Glutamatergic neuron (in vitro differentiated cells): ENCODE measurements at places on chromosomes 6 and 20. TPM values are rescaled to one million over a fixed set of nuclear protein-coding genes. Genes with fewer than 3 reads are reported as not detected.

DUSP15 gene
- total RNA-seq = 19.3 TPM

CPNE5 gene
- 2.9 TPM for total RNA-seq

TMEM151B gene
- total RNA-seq = 51.3 TPM

ZC2HC1B gene
- total RNA-seq = not detected

KCNB1 gene
- total RNA-seq = 3.1 TPM

DNA sequence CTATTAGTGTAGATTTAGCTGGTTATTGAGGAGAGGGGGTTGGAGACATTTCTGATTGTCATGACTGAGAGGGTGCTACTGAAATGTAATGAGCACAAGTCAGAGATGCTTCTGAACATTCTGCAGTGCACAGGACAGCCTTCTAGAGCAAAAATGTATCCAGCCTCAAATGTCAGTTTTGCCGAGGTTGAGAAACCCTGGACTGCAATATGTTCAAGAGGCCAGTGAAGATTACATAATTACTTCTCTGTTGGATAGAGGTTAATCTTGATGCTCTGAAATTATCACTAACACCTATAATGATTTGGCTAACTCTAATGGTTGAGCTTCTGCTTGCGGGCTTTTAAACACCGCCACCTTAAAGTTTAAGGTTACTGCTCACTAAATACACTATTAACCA, 3.4 kb upstream of the DUSP22 start:
- DNase-seq = no peak

GRCh38 chr6:168160506-168161370, 81.7 kb upstream of the FRMD1 start:
- DNase-seq = no peak

GRCh38 chr6:109722564-109723254, 31.6 kb downstream of the FIG4 start:
- DNase-seq = no peak

GRCh38 chr6:2771079-2771478, 5.9 kb downstream of the WRNIP1 start:
- no peak for DNase-seq

GRCh38 chr6:136582711-136583471, 32.7 kb upstream of the MAP7 start:
- no peak for DNase-seq

DNA sequence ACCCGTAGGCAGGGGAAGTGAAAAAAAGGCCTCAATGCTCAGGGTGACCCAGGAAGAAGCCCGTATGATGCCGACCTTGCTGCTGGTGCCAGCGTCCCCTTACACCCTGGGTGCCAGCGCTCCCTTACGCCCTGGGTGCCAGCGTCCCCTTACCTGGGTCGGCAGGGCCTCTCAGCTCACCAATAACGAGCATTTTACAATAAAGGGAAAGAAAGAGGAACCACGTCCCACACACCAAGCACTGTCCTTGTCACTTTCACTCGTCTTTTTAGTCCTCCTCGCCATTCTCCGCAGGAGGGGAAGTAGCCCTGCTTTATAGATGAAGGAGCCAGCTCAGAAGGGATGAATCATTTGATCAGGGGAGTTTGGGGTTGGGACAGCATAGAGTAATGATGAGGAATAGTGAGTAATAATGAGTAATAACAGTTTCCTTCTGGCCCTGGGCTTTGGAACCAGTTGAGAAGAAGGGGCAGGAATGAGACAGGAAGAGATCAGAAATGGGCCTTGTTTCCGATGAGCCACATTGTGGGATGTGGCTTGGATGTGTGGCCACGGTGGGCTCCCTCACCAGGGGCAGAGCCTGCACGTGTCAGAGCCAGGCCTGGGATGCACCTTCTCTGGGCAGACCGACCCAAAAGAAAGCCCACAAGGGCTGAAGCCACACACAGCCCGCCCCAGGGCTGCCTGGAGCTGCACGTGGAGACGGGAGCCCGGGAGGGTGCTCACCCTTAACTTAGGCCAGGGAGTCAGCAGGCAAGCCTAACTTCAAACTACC, 75.7 kb downstream of the SYNJ2 start:
- no peak for DNase-seq

DNA sequence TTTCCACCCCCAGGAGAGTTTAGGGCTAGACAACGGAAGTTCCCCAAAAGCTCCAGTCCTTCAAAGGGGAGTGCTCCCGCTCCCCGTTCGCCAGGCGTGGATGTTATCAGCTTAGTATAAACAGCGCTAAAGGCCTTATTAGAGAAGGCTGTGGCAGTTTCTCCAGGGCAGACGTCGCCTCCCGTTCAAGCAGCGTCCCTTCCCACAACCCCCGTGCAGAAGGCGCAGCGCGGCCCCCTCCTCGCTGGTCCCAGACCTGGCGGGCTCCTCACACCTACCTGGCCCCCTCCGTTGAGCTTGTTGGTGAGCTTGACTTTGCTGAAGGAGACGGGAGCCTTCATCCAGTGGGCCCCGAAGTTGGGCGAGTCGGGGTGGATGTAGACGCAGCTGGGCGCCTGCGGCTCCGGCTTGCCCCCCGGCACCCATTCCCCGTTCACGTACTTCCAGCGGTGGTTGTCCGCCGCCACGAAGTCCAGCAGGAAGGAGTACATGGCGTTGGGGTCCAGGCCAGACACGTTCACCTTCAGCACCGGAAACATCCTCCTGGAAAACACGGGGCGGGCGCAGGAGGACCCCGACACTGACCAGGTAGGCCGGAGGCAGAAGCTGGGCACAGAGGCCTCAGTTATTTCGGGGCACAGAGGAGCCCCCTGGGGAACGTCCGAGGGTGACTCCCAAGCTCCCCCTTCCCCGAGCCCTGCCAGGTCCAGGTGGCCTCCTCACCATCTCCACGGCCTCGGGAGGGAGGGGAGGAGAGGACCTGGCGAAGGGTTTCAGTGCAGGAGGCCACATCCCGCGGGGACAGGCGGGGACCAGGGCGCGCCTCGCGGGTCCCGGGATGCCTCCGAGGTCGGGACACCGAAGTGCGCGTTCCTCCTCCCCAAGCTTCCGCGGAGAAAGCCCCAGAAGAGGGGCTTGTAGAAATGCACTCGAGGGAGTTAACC, 1.1 kb downstream of the TBXT start:
- peak; percentile 22 for DNase-seq

DNA sequence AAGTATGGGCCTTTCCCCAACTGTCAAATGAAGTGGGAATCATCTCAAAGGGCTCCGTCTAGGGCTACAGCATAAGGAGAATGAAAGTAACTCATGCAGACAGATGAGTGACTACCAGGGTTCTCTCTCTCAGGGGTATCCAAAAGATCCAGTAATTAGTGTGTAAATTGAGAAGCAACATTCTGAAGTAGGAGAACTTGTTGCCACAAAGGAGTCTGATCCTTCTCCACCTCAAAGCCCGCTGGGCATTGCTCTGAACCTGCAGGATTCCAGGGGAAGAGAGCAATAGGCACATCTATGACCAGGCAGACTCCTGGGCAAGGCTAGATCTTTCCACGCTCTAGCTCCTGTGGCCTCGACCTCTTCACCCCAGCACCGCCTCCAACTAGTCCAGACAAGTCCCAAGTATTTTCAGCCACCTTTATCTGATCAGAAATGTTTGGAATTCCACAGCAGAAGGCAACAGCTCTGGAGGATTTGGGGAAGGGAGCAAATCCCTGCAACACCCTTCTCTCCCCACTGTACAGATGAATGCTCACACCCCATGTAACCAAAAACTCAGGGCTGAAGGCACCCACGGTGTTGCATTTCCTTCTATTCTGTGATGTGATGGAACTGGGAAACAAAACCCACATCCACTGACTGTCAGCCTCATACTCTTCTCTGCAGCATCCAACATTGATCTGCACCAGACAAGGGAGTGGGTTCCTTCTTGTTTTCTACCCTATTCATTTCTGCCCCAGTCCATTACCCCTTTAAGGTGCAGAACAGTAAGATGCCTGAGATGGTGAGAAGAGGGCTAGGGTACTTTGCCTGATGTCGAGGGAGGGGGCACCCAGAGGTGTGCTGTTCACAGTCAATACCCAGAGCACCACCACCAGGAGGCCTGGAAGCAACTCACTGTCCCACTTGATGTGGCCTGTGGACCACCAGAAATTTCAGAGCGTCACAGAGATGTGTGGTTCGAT, 41.0 kb downstream of the COX4I2 start:
- DNase-seq = no peak

- DNase-seq = peak; percentile 70
These were observed 188.3 kb upstream of the ZFP64 start for GRCh38 chr20:52379723-52380336.

DNA sequence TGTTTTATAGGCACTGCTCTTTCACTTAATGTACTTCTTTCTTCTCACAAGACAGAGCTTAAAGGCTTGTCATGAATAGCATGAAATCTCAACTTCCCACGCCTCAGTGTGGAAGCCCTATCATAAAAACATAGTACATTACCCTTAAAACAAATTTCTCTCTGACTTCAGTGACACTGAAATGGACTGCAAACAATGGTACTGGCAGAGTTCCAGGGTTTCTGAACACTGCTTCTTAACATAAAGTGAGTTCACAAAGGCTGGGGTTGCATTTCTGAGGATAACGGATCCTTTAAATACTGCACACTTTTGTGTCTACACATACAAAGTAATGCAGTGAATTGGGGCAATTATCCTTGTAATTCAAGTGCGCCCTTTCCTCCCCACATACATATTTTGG, 32.3 kb upstream of the PLEKHG1 start:
- DNase-seq = no peak

GRCh38 chr20:44979090-44979621, 12.8 kb downstream of the STK4 start:
- no peak for DNase-seq

DNA sequence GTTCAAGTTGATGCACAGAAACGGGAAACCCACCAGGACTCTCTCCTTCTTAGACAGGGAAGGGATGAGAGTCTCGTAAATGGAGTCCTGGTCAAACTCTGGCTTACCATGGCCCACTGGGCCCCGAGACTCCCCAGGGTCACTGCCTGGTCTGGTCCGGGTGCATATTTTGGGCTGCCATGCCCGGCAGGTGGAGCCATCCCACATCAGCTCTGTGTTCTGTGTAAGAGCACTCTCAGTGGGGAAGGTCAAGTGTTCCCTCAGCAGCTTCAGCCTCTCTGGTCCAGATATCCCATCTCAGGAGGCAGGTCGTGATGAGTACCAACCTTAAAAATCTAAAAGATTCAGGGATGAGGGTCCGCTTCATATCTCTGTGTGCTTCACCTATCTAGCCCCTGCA, 138.8 kb downstream of the EDN3 start:
- no peak for DNase-seq

DNA sequence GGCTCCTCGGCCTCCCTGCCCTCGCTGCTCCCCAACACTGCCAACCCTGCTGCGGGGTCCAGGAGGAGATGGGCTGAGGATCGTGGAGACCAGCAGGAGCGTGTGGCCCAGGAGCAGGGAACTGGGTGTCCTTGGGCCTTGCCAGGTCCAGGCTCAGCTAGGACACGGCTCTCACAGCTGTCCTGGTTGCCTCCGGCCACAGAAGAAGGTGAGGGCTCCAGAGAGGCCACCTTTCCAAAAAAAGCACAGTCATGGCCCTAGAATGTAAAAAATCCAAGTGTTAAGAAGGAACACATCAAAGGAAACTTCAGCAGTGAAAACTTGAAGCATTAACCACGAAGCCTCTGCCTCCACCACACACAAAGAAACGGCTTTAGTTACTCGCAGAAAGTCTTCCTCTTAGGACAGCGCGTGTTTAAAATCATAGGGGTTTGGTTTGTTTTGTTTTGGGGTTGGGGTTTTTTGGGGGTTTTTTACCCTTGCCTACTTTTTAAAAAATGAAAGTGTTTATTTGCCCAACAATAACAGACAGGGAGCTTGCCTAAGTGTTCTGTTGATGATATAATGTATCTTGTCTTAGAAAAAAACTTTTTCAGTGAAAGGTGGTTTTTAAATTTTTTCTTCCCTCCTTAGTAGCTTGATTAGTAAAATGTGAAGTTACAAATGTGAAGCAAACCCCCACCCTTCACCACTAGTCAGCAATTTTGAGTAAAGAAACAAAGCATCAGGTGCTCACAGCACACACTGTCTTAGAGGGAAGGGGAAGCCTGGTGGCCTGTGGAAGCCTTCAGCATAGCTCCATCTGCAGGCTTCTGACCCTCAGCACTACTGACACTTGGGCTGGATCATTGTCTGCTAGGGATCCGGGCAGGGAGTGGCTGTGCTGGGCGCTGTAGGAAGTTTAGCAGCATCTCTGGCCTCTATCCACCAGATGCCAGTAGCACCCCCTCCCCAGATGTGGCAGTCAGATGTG, 60.0 kb downstream of the PTPN1 start:
- no peak for DNase-seq

GRCh38 chr20:63433351-63433750, 39.1 kb downstream of the KCNQ2 start:
- DNase-seq = no peak
